ENCODE measurements at places on chromosomes 7 and 10.

- DNase-seq = no peak
These were observed 28.9 kb upstream of the SAMD9L start for GRCh38 chr7:93176992-93177580.

GRCh38 chr10:74078037-74078436 lies 72.6 kb downstream of the AP3M1 start:
- no peak for DNase-seq

DNA sequence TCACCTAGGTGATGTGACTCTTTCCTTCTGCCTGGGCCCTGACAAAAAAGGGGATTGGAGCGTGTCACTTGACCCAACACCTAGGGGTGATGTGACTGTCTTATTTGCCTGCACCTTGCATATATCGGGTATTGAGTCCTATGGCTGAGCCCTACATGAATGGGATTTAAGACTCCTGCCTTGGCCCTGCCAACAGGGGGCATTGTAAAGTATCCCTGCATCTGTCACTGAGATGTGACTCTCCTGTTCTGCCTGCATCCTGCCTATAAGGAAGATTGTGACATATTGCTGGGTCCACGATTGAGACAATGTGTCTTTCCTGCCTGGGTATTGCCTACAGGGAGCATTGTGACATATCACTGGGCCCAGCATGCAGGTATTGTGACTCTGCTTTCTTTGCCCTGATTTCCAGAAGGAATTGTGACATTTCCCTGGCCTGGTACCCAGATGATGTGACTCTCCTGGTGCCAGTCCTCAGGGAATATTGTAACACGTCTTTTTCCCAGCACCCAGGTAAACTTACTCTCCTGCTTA lies 14.2 kb upstream of the ZNF107 start:
- no peak for DNase-seq

GRCh38 chr10:110523736-110524135 lies 26.0 kb downstream of the DUSP5 start:
- DNase-seq = no peak

DNA sequence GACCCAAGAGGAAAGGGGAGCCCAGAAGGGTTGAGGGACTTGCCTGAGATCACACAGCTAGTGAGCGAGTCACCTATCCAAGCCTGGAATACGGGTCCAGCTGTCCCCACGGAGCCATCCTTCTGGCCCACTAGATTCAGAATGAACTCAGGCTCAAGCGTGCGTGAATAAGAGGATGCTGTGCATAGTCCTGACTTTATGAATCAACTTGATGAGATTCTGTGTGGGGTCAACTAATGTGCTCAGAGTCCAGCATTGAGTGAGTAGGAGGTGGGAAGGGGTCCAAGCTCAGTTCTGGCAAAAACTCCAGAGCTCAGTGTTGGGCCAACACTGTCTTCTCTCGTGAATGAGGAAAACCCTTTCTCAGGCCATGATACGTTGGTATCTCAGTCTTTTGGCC lies 41.4 kb downstream of the CAMK1D start:
- DNase-seq = no peak

DNA sequence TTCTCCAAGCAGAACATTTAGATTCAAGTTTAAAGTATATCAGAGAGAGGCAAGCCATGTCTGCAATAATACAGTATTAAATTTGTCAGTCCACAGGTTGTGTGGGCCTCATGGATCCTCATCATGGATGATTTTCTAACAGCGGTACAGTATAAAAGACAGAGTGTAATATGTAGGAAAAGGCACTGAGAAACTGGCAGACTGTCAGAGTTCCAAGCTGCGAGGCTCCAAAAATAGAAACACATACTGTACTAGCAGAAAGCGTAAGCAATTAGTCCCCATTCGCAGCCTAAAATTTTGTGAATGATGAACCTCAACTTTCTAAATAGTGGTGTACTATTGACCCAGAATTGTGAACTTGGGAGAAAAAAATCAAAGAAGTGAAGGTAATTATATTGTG lies 933.3 kb downstream of the XPNPEP1 start:
- DNase-seq = no peak
